ENCODE measurements at places on chromosomes 6 and 20.

DNA sequence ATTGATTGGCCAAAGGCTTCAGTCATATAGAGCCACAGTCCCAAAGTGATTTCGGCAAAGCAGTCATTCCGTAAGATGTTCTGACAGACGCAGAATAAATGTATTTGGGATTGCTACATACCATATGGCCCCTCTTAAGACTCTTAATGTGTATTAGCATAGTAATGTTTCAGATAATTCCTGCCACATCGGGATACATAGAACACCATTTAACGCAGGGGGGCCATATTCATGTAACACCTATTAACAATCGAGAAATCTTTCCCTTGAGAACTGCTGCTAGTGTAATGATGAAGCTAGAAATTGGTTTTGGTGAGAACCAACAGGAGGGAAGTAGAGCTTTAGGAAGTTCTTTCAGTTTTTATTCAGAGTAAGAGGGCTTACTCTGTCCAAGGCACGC lies 390.9 kb upstream of the SASH1 start:
- H3K36me3 ChIP-seq, result no peaks in the 10 kb centered on the region
- H3K4me1 ChIP-seq, result no peaks in the 10 kb centered on the region
- DNase-seq, result no peak

GRCh38 chr20:47205577-47206123 lies 150.8 kb downstream of the ZMYND8 start:
- no peak overlapping the region for H3K4me3 ChIP-seq
- H3K36me3 ChIP-seq, result peaks cover 8% of the 10 kb centered on the region
- no peaks in the 10 kb centered on the region for H3K27me3 ChIP-seq

DNA sequence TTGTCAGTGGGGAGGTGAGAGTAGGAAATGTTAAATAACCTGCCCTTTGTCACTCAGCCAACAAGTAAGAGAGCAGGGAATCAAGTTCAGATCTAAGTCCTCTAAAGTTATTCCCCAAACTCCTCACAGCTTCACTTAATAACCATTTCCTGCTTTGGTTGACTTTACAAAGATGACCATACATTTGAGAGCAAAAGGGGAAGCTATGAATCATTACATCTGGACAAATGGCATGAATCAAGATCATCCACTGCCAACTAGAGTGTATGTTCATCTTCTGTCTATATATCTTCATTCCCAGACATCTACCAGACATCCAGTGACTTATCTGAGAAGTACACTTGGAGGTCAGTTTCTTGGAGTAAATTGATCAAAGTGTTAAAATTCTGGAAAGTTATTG lies 15.1 kb upstream of the HIVEP2 start:
- H3K4me1 ChIP-seq, result no peaks in the 10 kb centered on the region
- DNase-seq, result no peak
- no peaks in the 10 kb centered on the region for H3K27me3 ChIP-seq

GRCh38 chr20:24672181-24672880 lies 202.9 kb downstream of the SYNDIG1 start:
- no peaks in the 10 kb centered on the region for H3K4me1 ChIP-seq
- H3K4me3 ChIP-seq, result no peak overlapping the region
- H3K27ac ChIP-seq, result no peak overlapping the region
- H3K36me3 ChIP-seq, result no peaks in the 10 kb centered on the region
